ENCODE measurements at places on chromosomes 1 and 21.
A peak's percentile ranks its signal among the peaks of the same experiment; 100 is the strongest.

DNA sequence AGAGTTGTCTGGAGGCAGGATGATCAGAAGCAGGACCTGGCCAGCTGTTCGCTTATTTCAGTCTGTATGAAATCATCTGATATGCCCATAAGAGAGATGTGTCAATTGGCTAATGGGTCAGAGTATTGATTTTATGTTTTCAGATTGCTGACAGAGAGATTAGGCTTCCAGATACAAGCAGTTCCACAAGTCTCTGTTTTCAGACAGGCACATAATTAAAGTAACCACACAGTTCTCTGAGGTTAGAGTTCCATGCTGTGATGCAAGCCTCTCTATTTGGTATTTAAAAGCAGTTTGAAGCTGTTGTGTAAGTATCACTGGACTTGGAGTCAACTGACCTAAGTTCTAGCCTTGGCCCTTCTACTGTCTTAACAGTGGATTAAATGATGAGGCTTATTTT is 50.1 kb downstream of the ATF6 start:
- no peak for DNase-seq

DNA sequence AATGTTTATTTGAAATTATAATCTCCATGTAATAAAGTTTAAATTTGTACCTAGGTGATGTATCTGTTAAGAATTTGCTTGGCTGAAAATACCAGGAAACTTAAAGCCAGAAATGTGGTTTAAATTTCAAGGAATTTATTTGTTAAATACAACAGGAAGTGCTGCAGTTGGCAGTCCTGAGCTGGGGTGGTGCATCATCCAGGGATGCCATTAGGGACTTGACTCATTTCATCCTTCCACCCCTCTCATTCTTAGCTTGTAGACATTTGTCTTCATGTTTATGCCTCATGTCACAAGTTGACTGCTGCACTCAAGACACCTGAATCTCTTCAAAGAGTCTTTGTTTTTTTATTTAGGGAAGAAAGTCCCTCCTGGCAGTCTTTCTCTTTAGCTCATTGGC is 175.9 kb downstream of the LHX8 start:
- no peak for DNase-seq

DNA sequence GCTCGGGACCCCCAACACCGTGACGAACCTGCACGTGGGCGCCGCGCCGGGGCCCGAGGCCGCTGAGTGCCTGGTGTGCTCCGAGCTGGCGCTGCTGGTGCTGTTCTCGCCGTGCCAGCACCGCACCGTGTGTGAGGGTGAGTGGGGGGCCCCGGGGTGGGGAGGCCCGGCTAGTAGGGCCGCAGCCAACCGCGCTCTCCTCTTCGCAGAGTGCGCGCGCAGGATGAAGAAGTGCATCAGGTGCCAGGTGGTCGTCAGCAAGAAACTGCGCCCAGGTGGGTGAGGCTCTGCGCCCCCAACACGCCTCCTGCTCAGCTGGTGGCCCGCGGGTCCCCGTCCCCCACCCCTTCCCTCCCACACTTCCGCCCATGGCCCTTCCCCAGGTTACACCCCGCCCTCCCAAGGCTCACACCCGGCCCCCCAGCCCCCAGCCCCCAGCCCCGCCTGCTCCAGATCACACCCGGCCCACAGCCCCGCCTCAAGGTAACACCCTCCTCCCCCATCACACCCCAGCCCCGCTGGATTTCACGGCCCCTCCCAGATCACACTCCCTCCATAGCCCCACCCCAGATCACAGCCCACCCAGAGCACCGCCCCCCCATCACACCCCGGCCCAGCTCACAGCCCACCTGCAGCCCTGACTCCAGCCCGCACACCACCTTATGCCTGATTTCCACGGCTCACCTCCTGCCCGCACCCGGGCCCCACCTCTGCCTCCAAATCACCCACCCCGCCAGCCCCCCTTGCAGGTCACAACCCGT is 2.4 kb upstream of the MMP23B start:
- peak; percentile 75 for DNase-seq

DNA sequence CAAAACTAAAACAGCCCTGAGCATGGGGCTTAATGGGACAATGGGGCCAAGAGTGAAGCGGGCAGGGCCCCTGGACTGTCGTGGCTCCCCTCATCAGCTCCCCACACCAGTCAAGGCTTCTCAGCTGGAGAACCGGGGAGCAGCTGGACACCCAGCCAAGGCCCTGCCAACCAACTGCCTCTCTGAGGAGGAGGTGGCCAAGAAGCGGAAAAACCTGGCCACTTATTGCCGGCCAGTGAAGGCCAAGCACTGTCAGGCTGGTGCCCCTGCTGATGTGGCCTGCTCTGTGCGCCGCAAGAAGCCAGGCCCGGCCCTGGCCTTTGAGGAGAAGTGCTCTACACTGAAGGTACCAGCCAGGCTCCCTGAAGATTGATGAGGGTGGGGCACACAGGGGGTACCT is 2.5 kb upstream of the CYB561D1 start:
- no peak for DNase-seq

- DNase-seq: peak; percentile 69
These were observed 1.0 kb downstream of the TMEM201 start for GRCh38 chr1:9589719-9590157.

DNA sequence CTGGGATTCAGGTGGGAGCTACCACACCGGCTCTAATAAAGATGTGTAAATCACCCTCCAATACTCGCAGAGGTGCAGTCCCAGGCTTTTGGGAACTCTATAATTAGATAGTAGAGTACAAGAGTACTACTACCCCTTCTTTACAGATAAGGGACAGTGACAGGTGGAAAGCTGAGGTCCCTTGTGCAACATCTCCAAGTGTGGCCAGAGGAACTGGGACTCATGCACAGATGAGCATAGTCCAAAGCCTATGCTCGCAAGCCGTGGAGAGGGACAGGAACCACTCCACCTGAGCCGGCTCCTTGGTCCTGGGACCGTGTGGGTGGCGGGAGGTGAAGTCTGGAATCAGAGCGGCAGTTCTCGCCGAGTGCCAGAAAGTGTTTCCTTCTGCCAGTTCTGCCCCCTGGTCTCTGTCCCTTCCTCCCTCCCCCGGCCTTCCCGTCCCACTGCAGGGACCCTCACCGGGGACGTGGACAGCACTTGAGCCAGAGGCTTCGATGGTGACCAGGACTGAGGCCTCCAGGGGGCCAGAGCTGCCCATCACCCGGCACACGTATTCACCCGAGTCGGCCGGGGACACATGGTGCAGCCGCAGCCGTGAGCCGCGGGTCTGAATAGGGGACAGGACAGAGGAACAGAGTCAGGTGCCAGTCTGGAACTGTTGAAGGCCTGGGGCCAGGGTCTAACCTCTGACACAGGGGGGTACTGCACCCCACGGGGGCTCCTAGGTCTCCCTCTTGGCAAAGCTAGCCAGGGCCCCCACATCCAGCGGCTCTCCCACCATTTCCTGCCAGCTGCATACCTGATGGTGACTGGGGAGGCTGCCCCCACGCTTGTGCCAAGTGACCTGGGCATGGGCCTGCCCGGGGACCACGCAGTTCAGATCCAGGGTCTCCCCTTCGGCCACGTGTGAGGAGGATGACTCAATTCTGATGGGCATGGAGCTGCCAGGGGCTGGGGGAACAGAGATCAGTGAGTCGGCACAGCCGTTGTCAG is 33.9 kb downstream of the LDLRAD2 start:
- no peak for DNase-seq

GRCh38 chr1:201215531-201216357 is 25.1 kb downstream of the IGFN1 start:
- no peak for DNase-seq

DNA sequence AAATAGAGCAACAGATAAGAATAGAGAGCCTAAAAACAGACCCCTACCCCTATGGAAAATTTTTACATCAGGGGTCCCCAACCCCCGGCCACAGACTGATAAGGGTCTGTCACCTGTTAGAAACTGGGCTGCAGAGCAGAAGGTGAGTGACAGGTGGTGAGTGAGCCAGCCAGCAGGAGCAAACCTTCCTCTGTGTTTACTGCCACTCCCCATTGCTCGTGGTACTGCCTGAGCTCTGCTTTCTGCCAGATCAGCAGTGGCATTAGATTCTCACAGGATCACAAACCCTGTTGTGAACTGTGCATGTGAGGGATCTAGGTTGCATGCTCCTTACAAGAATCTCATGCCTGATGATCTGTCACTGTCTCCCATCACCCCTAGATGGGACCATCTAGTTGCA is 174.1 kb downstream of the FOXD2 start:
- DNase-seq: no peak

DNA sequence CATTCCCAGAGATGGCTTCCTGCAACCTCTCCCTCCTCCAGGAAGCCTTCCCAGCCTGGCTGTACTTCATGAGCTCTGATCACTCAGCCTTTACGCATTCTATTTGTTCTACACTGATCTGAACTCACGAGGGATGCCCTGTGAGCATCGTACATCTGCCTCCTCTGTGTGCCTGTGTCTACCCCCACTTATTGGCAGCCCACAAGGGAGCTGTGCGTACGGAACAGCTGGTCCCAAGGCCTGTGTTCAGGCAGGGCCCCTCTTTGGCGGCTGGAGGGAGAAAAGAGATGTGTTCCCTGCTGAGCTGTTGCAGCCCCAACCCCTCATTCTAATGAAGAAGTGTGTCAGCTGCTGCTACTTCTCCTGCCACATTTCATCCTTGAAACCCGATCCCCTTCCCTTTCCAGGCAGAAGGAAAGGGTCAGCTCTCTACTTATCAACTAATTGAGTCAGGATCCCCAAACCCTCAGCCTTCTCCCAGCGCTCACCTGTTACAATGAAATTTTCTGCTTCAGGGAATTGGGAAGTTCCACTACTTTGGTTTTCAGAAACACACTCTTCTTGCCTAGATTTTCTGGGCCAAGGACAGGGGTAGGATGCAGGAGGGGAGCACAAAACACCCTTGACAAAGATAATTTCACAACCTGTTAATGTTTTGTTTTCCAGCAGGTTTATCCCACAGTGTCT is 3.2 kb downstream of the INKA2 start:
- no peak for DNase-seq

- DNase-seq: peak; percentile 65
These were observed 1.9 kb upstream of the IRF2BP2 start for GRCh38 chr1:234611847-234612351.

DNA sequence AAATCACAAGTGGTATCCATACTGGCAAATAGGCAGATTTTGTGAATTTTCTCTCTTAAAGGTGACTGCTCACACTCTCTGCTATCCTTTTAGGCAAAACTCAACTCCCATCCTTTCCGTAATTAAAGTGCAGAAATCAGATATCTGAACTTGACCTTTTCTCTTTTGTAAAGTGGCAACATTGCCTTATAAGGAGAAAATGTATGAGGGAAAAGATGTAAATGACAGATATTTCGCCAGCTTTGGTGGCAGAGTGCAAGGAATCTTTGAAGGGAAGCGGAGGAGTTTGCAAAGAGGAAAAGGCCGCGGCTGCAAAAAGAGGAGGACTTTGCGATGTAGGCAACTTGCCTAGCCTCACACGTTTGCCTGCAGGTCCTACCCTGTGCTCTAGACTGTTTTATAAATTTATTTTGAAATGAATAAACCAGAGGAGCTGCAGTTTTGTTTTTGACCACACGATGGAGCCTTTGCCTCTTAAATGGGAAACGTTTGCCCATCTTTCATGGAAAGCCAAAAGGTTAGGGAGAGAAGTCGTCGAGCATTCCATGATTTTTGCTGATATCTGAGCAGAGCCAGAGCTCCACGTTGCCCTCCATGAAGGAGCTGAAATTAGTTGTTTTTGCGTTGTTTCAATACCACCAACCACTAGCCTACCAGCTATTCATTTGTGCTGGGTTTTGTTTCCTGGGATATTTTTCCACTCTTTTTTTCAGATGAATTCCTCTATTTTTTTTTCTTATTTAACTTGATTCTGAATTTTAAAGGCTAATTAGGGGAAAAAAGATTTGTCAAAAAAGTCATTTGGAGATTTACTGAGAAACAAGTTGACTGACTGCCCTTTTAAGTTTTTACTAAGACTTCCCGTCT is 242.3 kb downstream of the LMX1A start:
- DNase-seq: no peak

DNA sequence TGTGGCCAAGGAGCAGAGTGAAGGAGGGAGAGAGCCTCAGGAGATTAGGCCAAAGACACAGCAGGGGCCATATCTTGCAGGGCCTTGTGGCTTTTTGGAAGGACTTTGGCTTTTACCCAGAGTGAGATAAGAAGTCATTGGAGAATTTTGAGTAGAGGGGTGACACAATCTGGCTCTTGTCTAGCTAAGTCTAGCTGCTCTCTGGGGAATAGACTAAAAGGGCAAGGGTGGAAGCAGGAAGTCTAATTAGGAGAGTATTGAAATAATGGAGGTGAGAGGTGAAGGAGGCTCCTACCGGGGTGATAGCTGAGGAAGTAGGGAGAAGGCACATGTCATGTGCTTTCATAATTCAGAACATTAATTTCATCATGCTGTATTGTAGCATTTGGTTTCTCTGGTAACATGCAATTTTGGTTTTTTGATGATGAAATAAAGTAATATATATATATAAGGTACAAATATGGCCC is 34.3 kb upstream of the KCNA3 start:
- DNase-seq: no peak

DNA sequence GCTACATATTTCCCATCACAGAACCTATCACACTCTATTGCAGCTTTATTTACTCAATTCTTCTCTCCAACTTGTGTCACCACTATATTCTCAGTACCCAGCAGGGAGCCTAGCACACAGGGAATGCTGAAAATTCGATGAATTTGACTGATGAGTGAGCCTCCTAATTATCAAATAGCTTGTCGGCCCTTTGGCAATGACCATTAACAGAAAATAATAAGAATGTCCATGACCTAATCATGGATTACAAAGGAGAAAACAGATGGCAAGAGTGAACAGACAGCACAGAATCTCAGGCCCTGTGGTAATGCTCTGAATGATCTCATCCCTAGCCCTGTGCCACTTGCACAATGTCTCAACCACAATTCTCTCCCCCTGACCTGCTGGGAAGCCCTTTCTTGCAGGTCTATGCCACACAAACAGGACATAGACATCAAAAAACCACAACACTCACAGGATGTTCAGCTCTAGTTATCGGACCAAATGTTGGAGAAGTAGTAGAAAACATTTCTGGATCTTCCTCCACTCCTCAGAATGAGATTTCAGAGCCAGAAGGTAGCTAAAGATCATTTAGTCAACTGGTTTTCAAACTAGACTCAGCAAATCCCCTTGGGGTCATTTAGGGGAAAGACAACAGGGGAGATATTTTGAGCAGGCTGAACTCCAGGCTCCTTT is 68.4 kb downstream of the LUZP1 start:
- DNase-seq: peak; percentile 21

GRCh38 chr1:36705629-36706028 is 222.9 kb upstream of the CSF3R start:
- no peak for DNase-seq

GRCh38 chr1:160080381-160081100 is 797 bp upstream of the KCNJ9 start:
- no peak for DNase-seq

DNA sequence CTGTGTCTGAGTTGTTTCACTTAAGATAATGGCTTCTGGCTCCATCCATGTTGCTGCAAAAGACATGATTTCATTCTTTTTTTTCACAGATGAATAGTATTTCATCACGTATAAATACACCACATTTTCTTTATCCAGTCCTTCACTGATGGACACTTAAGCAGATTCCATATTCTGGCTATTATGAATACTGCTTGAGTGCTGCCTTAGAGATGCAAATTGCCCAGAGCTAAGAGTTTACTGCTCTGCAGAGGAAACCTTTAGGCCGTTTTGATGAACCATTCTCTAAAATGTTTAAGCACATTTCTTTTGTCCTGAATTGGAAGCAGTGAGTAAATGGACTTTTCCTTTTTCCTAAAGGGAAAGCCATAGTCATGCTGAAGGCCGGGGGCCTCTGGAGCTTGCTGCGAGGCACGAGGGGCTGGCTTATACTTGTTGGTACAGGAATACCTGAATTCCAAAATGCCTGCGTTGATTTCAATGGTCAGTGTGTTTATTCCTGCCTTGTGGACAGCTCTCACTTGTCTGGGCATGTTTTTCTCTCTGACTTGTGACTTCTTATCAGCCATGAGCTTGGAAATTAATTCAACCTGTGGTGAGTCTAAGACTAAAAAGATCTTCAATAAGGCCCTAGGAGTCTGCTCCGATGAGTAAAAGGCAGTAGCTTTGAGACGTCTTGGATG is 201.0 kb upstream of the MAP1LC3C start:
- no peak for DNase-seq

Measured in stimulated activated effector memory CD8-positive, alpha-beta T cell treated with anti-CD3 and anti-CD28 coated beads, Interleukin-12 subunit alpha, Interleukin-12 subunit beta, amount 100 ng/mL, for 72 hours (primary cell).